Occipital lobe (tissue), 3 donors: ENCODE measurements at places on chromosomes 2 and 18. TPM values are rescaled to one million over a fixed set of nuclear protein-coding genes. Genes with fewer than 3 reads are reported as not detected.

The EPB41L3 gene
- total RNA-seq, result 72.7 TPM

The PLA2R1 gene
- 1.7 TPM for total RNA-seq

The TNS1 gene
- 3.1 TPM for total RNA-seq

The UGT1A8 gene
- not detected for total RNA-seq

The ALPP gene
- not detected for total RNA-seq

The CIB4 gene
- total RNA-seq, result not detected

The RAD51AP2 gene
- total RNA-seq, result 0.47 TPM

The FBXO15 gene
- 3.1 TPM for total RNA-seq

The REG3G gene
- total RNA-seq, result not detected

The CHST9 gene
- total RNA-seq, result 3.1 TPM

The EGR4 gene
- not detected for total RNA-seq

The MPPE1 gene
- 17.6 TPM for total RNA-seq

The PEX13 gene
- 79.2 TPM for total RNA-seq

The TDRD15 gene
- 3.0 TPM for total RNA-seq

The DHRS9 gene
- total RNA-seq, result 0.94 TPM
